LoVo (cell line): ENCODE measurements at places on chromosomes 16 and 17.
A peak's percentile ranks its signal among the peaks of the same experiment; 100 is the strongest.

- DNase-seq, result no peak
Observed at GRCh38 chr16:55175389-55175788, 148.6 kb upstream of the IRX6 start.

DNA sequence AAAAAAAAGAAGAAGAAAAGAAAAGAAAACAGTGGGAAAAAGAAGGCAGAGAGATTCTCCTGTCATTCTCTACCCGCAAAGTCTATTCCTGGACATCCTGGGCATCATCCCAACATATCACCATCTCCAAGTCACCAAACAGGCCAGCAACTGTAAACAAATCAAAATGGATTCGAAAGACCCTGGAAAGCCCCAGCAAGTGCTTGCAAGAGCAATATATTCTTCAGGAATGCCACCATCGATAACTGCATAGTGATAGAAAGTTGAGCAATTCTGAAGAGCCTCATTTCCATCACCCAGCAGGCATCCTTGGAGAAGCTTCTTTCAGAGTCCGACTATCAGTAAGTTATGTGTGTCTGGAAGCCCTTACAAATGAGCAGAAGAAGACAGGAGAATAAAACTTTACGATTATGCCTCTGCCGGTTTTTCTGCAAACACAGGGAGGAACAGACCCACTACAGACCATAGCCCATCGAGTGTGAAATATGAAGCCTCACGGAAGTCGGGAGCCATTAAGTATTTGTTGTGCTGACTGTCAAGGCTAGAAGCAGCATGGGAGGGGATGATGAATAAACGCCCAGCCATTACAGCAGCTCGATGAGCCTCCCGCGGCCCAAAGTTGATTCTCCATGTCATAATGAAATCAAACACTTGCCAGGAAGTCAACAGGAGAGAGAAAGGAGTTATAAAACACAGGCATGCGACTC, 64.5 kb upstream of the SEC14L1 start:
- DNase-seq, result no peak

- DNase-seq, result no peak
Observed at GRCh38 chr17:72702998-72703397, 389.5 kb downstream of the SLC39A11 start.

- peak; percentile 83 for DNase-seq
Observed at GRCh38 chr17:56887552-56888467, 26.0 kb downstream of the TRIM25 start.

DNA sequence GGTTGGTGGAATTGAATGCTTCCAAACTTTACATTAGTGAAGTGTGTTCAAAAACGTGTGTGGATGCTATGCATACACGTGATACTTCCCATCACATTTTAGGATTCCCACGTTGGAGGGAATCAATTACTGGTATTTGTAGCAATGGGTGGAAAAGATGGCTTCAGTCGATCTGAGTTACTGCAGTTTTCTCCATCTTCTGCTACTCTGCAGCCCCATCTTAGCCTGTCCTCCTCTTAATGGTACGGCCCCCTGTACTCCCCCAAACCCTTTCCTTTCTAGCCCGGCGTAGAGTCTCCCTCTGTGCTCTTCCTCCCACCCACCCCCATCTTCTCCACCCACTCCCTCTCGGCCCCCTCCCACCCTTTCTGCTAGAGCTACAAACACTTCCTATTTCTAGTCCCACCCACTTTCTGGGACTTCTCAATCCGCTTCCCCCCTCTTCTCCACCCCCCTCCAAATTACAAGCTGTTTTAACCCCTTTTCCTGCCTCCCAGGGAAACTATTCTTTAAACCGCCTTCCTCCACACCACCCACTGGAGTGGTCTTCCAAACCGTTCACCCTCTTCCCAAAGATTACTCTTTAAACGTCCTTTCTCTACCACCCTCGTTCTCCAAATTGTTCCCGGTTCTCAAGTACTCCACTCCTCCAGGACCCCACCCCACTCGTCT, 1.1 kb downstream of the CHTF8 start:
- DNase-seq, result no peak

DNA sequence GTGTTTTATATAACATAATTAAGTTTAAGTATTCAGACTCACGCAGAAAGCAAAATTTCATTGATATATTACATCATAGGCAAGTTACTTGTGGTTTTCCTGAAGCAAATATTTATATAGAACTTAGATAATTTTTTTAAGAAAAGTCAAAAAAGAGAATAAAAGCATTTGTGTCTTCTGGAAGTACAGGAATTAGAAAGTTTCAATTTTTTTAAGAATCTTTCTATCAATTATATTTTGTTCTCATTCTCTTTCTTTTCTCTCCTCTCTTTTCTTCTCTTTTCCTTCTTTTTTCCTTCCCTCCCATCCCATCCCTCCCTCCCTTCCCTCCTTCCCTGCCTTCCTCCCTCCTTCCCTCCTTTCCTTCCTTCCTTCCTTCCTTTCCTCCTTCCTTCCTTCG, 120.7 kb upstream of the CDH8 start:
- DNase-seq, result no peak

DNA sequence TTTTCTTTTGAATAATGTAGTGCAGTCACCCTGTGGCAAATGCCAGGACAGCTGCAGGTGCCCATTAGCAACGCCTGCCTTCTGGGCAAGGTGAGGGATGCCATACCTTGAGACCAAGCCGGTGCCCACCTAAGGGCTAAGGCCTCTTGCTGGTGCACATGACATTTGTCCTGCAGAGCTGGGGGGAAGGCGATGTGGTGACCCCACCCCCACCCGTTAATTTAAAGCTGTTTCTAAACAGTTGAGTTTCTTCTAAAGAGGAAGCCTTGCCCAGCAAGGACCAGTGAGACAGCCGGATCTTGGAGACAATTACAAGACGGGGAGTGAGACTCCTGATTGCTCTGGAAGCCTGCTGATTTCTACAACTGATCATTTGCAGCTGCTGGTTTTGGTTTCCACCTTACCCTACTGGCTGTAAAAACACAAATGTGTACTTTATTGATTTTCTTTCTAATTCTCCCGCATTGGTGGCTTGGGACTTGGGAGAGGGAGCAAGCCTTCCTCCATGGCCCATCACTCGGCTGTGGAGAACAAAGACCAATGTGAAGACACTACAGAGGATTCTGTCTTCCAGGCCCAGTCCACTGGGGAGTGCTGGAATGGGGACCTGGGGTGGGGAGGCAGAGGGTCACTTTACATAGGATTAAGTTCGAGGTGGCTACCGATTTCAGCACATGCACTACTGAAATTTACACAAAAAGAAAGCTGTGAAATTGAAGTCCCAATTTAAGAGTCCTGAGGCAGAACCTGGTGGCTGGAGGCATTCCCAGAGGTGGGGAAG, 2.7 kb downstream of the CDK5R1 start:
- DNase-seq, result no peak

GRCh38 chr17:45155483-45155882, 6.2 kb upstream of the HEXIM2 start:
- DNase-seq, result no peak

DNA sequence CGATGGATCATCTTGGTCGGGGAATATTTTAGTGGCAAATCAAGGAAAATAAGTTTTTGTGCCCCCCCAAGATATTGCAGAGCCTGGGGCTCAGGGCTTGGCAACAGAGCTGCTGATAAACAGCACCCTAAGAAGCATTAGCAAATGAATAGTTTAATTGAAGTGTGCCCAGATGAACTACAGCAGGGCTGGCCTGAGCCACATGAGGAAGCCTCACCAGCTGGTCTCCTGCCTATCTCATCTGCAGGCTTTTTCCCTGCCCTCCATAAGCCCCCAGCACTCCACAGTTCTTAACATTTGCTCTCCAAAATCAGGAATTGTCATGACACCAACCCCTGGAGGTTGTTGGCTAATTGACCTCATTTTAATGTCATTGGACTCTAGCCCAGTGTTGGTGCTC, 480.2 kb downstream of the HS3ST3B1 start:
- DNase-seq, result no peak

DNA sequence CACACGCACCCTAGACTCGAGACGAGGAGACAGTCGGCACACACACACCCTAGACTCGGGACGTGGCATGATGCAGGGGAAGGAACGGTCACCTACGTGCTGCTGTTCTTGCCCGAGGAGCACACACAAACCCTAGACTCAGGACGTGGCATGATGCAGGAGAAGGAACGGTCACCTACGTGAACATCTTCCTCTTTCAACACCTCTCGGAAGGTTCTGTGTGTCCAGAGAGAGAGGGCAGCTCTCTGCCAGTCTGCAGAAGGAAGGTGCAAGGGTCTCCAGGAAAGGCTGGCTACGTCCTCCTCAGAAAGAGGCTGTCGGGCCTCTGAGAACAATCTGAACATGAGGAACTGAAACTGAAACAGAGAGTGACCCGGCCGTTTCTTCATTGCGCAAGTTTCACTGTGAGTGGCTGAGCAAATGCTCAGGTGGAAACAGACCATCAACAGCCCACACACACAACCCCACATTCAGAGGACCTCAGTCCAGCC, 43.4 kb downstream of the ZNF276 start:
- no peak for DNase-seq

- DNase-seq, result no peak
Observed at GRCh38 chr17:47286198-47286914, 32.7 kb downstream of the ITGB3 start.
